ENCODE measurements at places on chromosomes 5 and 9.

DNA sequence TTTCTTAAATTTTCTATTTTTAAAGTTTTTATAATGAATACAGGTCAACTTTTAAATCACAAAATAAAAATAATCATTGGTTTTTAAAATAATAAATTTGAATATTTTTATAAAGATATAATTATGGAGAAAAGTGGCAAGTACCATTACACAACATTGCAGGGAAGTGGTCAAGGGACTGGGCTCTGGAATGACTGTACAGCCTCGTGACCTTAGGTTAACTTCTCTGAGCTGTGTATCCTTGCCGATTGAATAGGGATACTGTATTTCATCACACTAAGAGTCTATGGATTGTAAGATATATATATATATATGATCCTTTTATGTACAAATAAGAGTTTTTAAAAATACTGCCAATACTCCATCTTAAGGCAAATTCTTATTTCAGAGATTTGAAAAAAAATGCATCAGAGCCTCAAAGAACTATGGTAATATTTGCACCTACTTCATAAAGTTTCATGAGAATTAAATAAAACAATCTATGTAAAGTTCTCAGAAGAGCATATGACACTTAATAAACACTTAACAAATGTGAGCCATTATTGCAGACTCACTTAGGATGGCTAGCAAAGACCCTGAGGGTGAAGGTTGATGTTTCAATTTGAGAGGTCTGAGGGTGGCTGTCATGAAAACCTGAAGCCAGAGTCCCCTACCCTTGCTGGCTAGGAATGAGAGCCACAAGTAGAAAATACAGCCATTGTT is 136.5 kb downstream of the CCDC192 start:
- no peak for DNase-seq

DNA sequence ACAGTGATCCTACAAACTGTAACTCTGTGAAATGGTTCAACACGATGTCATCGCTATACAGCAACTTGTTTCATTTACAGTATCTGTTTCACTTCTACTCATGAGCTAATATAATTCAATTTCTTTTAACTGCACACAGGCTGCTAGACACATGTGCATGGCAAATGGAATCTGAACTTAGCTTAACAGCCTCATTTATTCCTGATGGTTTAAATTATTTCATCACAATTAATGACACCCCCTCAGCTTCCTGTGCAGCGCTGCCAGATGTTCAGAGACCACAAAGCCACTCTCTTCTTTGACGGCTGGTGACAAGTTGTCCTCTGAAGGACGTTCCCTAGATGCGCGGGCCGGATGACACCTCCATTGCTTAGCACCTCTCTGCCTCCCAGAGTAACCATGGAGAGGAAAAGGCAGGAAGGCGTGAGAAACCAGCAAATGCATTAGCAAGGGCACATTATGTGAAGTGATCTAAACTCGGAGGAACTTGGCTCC is 191.1 kb downstream of the BNC2 start:
- DNase-seq, result no peak

GRCh38 chr5:11904265-11904906 is at the start of gene CTNND2:
Gene CTNND2 (minus strand): TSS chr5:11904446. CDS start chr5:11903853, 593 bp downstream.
- no peak for DNase-seq

- no peak for DNase-seq
Measured at GRCh38 chr9:129406278-129407225, 214.3 kb downstream of the C9orf50 start.

GRCh38 chr5:129971714-129972113 is 67.4 kb downstream of the CHSY3 start:
- DNase-seq, result no peak

DNA sequence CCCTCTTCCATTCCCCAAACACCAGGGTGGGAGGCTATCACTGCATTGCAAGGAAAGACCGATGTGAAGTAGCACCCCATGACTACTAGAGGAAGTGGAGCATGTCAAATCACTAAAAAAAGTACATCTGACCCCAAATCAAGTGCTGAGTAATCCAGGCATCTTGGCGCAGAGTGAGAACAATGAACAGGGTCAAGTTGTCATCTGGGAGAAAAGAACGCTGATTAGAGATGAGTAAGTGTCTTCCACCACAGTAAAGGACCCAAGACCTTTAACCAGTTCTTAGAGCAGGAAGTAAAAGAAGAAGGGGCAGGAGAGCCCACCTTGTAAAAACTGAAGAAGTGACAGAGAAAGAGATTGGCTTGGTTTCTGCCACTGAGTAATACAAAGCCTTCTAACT is 75.0 kb upstream of the RAD23B start:
- DNase-seq, result no peak

GRCh38 chr5:149130121-149130914 is 11.0 kb upstream of the ABLIM3 start:
- no peak for DNase-seq

DNA sequence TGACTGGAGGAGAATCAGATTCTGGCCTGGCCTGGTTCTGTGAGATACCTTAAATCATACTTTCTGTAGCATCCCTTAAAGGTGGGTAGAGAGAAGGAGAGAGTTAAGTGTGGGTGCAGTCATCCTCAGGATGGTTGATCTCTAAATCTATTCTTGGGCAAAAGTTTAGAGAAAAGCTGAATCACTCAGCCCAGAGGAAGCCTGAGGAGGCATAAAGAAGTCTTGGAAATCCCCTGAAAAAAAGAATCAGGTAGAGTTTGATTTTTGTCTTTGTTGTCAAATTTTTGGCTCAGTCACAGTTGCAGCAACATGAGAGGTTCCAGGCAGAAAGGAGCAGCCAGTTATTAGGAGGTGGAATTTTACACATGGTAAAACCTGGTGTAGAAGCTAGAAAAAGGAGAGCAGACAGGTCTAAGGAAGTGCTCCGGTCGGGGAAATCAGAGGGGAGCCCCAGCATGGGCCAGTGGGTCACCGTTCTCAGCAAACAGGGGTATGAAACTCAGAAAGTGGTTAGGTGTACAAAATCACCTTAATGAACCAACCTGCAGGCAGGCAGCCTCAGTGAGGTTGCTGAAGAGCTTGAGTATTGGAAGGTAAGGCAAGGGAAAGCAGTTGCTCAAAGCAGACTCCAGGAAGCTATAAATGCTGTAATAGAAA is 116.2 kb upstream of the CNTLN start:
- DNase-seq, result no peak

- no peak for DNase-seq
Measured at GRCh38 chr5:60576425-60576824, 123.5 kb downstream of the DEPDC1B start.
